ENCODE measurements at places on chromosomes 3 and 15. TPM values are rescaled to one million over a fixed set of nuclear protein-coding genes. Genes with fewer than 3 reads are reported as not detected.

- no peak for DNase-seq
Observed at GRCh38 chr3:193859195-193859594, 266.2 kb downstream of the OPA1 start.

- no peak for DNase-seq
Observed at GRCh38 chr15:90586948-90587347, 57.2 kb downstream of the CRTC3 start.

- no peak for DNase-seq
Observed at GRCh38 chr3:184005941-184006507, 11.7 kb downstream of the ABCC5 start.

GRCh38 chr3:187516446-187517185 lies 148.4 kb downstream of the RTP4 start:
- no peak for DNase-seq

DNA sequence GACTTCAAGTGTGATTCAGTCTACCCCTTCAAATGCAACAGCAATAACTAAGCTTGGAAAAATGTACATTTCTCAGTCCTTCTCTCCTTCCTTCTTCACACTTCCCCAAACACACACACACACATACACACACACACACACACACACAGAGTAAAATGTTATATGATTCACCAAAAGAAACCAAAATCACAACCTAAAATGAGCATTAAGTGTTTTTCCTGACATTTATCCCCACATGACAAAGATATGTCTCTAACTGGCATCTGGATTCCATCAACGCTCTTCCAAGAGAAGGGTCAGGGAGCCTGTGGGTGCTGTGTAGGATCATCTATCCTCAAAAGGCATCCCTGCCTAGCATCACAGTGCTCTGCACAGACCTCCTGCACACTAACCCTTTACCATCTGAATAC lies 21.0 kb downstream of the PDZRN3 start:
- no peak for DNase-seq

- peak; percentile 68 for DNase-seq
Observed at GRCh38 chr15:56821721-56822425, 88.6 kb upstream of the ZNF280D start.

The CP gene
- total RNA-seq: 36.2 TPM

DNA sequence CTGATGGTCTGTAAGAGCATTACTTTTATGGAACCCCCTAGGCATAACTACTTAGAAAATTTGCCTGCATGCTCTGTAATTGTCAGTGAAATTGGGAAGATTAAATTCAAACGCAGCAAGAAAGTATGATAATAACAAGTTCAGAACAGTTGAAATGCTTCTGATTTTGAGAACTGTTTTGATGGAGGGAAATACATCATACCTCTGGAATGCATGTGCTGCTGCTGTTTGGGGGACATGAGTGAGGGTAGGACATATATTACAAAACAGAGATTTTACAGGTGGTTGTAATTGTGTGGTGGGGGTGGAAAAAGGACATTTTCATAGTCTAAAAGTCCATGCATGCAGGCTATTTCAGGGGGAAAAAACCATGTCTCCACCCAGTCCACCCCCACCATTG lies 135.0 kb upstream of the DPH6 start:
- no peak for DNase-seq

Data from aorta (tissue), 5 donors.